Caco-2 (cell line): ENCODE measurements at places on chromosomes 6 and 20. TPM values are rescaled to one million over a fixed set of nuclear protein-coding genes. Genes with fewer than 3 reads are reported as not detected.

GRCh38 chr20:35054814-35055213 is 37.8 kb downstream of the TRPC4AP start:
- no peak for DNase-seq

DNA sequence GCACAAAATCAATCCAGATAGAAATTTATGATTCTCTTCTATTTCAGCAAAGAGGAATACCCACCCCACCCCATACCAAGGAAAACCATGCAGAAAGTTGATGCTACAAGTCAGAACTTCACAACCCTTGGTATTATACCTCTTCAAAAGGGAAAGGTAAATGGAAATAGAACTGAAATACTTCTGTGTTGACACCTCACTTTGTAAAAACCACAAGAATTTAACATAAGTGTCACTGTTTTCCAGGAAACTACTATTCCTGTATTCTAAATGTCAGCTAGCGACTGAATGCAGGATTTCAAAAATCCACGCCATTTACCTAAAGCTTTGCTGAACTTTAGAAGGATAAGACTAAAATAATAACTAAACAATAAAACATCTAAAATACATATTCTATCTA is 3.6 kb downstream of the CPNE1 start:
- DNase-seq: no peak

- DNase-seq: no peak
Observed at GRCh38 chr6:140001005-140001404, 626.6 kb upstream of the CITED2 start.

The SRSF12 gene
- 0.49 and 0.79 TPM in 2 replicates for total RNA-seq

GRCh38 chr6:17421406-17421805 is 28.0 kb downstream of the CAP2 start:
- no peak for DNase-seq

- DNase-seq: no peak
Observed at GRCh38 chr6:41222513-41222912, 5.6 kb upstream of the TREML4 start.

DNA sequence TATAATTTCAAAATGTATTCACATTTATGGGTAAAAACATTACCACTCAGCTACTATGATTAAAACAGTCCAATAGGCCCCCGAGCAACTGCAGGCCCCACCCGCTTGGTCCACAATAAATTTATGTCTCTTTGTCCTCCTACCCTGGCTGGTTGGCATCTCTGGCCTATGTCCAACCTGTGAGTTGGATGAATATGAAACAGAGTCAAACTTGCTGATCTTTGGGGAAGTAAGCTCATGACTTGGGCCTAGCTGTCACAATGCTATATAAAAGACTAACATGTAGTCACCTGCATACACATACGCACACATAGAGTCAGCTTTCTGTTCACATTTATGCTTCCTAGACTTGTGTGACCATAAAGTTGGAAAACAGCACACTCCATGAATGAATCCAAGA is 20.5 kb downstream of the MAP7 start:
- no peak for DNase-seq

DNA sequence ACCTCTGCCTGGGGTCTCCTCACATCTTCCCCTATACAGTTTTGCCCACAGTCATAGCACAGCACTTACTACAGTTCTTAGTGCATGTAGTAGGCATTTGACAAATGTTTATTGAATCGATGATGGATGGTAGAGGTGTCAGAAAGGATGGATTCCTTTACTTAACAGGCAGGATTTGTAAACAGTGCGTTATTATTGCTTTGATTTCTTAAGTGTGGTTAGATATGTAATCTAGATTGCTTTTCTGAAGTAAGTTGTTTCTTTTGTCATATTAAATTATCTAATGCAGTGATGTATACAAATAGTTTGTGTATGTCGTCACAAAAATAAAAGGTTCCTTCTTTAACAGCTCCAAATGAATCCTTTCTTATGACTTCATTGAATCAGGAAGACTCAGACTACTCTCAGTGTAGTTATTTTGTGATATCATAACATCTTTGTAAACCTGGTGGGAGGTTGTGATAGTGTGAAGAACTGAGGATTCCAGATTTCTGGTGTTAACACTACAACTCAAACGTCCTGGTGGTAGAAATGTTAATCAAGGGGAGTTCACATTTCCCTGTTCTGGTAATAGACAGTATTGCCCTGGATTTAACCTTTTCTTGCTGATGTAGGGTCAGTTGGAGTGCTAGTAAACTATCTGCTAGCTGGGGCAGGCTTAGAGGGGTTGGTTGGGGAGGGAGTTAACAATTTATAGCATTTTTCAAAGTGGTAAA is 87.7 kb downstream of the HIVEP1 start:
- DNase-seq: no peak

- DNase-seq: no peak
Observed at GRCh38 chr6:2611092-2611491, 139.6 kb downstream of the MYLK4 start.

The PKHD1 gene
- 2.7 and 3.3 TPM in 2 replicates for total RNA-seq

DNA sequence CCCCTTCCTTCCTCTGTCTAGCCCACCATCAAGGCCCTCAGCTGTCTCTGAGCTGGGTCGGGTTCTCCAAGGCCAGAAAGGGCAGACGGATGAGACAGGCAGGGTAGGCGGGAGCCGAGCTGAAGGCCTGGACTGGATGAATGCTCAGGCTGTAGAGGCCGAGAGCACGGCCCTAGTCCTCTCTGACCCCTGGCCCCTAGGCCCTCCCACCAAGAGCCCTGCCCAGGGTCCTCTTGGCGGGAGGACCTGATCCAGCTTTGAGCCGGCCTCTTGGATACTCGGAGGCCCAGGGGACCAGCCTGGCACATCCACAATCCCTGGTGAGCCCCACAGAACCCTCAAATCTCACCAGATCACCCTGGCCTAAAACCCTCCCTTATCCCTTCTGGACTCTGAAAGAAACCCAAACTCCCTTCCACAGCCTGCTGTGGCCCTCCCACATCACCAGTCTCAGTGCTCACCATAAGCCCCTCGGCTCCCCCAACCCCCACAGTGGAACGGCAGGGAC is 8.2 kb downstream of the ADISSP start:
- no peak for DNase-seq

The ZNF334 gene
- total RNA-seq: not detected in 2 replicates

DNA sequence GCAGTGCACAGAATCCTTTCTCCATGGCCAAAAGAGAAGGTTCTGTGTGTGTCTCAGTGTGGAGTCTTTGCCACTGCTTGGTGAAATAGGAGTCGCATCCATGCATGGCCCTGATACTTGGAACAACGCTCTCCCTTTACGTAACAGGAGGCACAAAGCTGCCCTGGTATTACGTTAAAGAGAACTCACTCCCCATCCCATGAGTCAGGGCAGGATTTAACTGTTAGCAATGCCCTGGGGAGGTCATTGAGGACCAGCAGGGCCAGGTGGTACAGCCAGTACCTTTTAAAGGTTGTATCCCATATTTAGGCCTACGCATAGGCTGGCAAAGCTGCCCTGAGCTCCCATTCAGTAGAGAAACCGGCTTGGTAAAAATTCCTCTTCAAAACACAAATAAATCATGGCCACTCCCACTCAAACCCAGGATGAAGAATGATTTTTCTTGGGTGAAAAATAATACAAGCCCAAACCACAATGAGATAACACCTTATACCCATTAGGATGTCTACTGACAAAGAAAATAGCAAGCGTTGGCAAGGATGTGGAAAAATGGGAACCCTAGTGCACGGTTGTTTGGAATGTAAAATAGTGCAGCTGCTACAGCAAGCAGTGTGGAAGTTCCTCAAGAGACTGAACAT is 37.1 kb downstream of the MYLK4 start:
- no peak for DNase-seq

GRCh38 chr20:47922269-47922668 is 137.0 kb upstream of the SULF2 start:
- no peak for DNase-seq

GRCh38 chr6:135866445-135867123 is 15.1 kb downstream of the PDE7B start:
- no peak for DNase-seq

DNA sequence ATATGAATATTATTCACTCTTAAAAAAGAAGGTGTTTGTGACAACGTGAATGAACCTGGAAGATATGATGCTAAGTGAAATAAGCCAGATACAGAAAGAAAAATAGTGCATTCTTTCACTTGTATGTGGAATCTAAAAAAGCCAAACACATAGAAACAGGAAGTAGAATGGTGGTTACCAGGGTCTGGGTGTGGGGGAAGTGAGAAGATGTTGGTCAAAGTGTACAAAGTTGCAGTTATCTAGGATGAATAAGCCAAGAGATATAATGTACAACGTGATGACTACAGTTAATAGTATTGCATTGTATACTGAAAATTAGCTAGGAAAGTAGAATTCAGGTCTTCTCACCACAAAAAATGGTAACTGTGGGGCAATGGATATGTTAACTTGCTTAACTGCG is 151.1 kb upstream of the HCRTR2 start:
- no peak for DNase-seq

GRCh38 chr20:43446361-43446879 is 11.3 kb upstream of the SRSF6 start:
- DNase-seq: no peak

The DTD1 gene
- 90.0 and 109 TPM in 2 replicates for total RNA-seq

- DNase-seq: no peak
Observed at GRCh38 chr20:56989516-56989915, 276.9 kb downstream of the BMP7 start.

The HUS1B gene
- 0.74 and 0.79 TPM in 2 replicates for total RNA-seq

DNA sequence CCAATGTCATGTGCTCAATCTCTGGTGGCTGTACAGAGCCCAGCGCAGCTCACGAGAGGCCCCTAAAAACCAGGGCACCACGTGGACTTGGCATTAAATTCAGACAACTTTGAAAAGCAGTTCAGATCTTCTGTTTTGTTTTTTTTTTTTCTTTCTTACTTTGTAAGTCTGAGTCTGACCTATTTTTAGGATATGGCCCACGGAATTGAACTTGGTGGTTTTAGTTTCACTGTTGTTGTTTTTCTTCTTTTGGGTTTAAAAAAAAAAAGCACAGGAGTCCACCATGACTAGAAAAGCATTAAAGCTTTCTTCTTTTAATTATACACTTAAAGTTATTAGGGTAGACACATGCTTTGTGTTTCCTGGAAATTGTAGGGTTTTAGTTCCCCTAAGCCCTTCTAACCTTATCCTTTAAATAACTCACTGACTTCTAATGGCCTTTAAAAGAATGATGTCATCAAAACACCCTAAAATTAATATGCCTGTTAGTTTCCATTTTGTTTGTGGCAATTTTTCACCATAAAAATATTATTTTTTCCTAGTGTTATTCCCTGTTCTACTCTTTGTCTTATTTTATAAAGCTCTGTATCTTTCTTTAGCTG is 48.5 kb upstream of the CCN2 start:
- DNase-seq: no peak

DNA sequence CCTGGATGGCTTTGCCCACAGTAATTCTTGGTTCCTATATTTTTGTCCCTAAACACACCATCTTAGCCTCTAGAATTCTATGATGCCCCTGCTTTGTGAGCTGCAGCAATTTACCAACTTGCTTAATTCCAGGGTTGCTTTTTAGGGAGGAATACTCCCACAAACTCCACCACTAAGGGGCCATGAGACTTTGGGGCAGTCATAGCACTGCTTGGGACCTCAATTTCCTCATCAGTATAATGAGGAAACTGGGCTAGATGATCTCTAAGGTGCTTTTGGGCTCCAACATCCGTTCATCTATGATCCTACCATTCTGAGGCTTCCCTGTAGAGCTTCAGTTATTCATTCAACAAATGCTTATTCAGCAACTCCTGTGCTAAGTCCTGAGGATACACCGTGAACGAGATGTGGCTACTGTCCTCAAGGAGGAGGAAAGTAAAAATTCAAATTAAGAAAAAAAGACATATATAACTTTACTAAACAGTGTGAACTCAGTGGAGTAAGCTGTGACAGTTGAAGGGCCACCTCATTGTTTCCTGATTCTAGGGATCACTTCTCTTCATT is 75.3 kb downstream of the PRDM1 start:
- DNase-seq: no peak

GRCh38 chr6:165636402-165637048 is 26.5 kb downstream of the PDE10A start:
- DNase-seq: no peak
